ENCODE measurements at places on chromosomes 3 and 15. TPM values are rescaled to one million over a fixed set of nuclear protein-coding genes. Genes with fewer than 3 reads are reported as not detected.
A peak's percentile ranks its signal among the peaks of the same experiment; 100 is the strongest.

DNA sequence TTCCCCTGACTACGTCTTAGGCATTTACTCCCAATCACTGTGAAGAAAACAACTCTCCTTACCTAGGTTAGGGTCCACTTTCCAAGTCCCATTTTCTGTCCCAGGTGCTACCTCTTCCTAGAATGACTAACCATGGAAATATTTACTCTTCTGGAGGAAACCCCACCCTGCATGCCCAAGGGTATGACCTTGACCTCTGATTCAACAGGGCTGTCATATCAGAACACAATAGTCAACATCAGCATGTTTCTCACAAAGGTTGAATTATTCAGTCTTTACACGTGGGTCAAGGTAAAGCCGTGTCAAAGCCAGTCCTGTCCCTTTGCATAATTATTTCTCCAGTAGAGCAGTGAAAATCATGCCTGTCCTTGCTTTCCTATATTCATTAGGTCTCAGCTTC lies 4.3 kb upstream of the FRMD5 start:
- peaks cover 41% of the 10 kb centered on the region for H3K27me3 ChIP-seq
- no peak for DNase-seq
- H3K4me1 ChIP-seq, result peaks cover 6% of the 10 kb centered on the region
- no peak overlapping the region for H3K4me3 ChIP-seq
- H3K27ac ChIP-seq, result no peak overlapping the region
- no peaks in the 10 kb centered on the region for H3K36me3 ChIP-seq

DNA sequence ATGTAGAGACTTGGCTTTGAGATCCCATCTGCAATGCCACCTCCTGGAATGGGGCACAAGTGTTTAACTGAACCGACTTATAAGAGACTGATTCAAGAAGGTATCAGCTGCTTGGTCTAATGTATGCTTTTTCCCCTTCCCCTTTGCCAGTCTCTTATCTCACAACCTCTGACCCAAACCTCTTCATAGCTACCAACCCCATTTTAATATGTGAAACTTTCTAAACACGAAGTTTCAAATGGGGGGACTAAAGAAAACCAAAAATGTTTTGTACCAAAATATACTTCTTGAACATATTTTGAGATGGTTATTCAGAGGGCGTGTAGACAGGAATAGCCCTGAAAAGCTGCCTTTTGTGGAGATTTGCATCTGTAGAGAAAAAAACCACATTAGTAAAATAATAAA lies 73.1 kb downstream of the OXSM start:
- H3K4me3 ChIP-seq, result no peak overlapping the region
- H3K4me1 ChIP-seq, result no peaks in the 10 kb centered on the region
- H3K27ac ChIP-seq, result no peak overlapping the region
- DNase-seq, result no peak

DNA sequence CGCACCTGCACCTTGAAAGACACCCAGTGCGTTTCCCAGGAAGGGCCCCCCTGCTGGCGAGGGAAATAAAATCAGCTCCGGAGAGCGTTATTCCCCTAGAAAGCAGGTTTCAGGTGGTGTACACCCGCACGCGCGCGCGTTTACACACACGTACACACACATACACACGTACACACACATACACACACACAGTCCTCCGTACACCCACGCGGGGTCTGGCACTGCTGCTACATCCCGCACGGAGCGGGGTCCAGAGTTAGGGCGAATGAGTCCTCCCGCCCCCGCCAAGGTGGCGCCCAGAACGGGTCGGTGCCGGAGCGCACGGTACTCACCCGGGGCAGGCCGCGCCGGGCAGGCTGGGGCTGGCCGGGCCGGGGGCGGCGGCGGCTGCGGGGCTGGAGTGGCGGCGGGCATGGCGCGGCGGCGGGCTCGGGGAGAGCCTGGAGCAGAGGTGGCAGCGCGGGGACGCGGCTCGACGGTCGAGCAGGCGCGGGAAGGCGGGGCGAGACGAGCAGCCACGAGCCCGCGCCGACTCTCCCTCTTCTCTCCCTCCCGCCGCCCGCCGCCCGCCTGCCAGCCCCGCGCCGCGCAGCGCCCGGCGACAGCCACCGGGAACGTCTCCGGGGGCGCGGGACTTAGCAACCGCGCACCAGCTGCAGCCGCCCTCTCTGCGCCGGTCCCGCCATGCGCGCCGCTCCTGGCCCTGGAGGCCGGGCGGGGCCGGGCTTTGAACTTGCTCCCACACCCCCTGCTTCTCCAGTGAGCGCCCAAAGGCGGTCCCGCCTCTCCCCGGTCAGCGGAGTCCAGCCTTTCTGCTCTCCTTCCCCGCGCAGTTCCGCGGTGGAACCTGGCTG lies at the start of gene DCLK3:
Gene DCLK3, minus strand, starts transcription at position 704 of the 854 bp plus-strand sequence. Its CDS starts 290 bp downstream, at position 414.
- H3K4me1 ChIP-seq, result peaks cover 4% of the 10 kb centered on the region
- H3K36me3 ChIP-seq, result no peaks in the 10 kb centered on the region
- peaks cover 69% of the 10 kb centered on the region for H3K27me3 ChIP-seq
- peak; percentile 31 for DNase-seq

DNA sequence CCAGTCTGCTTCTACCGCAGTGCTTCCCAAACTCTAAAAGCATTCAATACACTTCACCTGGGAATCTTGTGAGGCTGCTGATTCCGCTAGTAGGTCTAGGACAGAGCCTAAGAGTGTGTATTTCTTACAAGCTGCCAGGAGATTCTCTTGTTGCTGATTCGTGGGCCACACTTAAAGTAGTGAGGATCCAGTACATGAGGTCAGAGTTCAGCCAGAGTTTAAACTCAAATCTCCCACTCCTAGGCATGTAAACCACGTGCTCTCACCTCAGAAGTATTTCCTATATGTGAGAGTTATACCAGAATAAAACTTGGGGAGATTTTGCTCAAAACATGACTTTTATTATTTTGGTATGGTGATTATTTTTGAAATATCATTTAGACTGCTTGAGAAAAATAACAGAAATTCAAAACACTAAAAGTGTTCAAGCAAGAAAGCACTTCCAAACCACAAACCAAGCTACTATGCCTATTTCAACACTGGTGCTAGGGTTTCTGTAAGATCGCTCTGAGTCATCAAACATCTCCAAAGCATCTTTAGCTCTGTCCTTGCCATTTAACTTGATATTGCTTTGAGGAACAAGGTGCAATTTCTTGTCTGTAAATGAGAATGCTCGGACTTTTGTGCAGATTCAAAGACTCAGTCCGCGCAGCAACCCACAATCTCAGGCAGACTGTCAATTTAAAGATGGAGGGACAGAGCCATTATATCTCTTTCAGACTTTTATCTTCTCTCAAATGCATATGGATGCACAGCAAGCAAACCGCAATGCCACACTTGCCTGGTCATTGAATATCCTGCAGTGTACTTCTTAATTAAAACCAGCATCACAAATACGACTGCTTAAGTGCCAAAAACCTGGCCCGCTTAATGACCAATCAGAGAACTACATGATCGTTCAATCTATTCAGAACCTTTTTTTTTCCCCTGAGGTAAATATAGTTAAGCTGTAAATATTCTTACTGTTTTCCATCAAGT lies 59.8 kb downstream of the AGTR1 start:
- H3K36me3 ChIP-seq, result no peaks in the 10 kb centered on the region
- no peak overlapping the region for H3K4me3 ChIP-seq
- H3K27ac ChIP-seq, result no peak overlapping the region
- H3K4me1 ChIP-seq, result no peaks in the 10 kb centered on the region
- H3K27me3 ChIP-seq, result no peaks in the 10 kb centered on the region

GRCh38 chr15:52252781-52253180 lies 42.8 kb downstream of the MYO5C start:
- peaks cover 18% of the 10 kb centered on the region for H3K4me1 ChIP-seq
- no peaks in the 10 kb centered on the region for H3K36me3 ChIP-seq
- no peak overlapping the region for H3K4me3 ChIP-seq
- peaks cover under 1% of the 10 kb centered on the region for H3K27me3 ChIP-seq
- DNase-seq, result no peak

DNA sequence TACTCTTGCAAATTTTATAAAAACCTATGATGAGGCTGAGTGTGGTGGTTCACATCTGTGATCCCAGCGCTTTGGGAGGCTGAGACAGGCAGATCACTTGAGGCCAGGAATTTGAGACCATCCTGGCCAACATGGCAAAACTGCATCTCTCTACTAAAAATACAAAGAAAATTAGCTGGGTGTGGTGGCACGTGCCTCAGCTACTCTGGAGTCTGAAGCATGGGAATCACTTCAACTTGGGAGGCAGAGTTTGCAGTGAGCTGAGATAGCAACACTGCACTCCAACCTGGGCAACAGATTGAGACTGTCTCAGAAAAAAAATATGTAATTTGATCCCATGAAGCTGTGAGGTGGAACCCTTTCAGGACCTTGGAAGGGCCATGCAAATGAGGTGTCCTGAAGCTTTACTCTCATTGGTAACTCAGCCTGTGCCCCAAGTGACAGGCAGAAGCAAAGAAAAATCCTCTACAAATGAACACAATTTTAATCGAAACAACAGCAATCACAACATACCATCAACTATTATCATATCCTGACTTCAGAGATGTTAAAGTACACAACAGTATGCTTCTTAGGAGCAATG lies 84.6 kb upstream of the CDV3 start:
- peaks cover 58% of the 10 kb centered on the region for H3K4me1 ChIP-seq
- no peak overlapping the region for H3K4me3 ChIP-seq
- H3K27ac ChIP-seq, result no peak overlapping the region

GRCh38 chr3:73479325-73479724 lies 145.4 kb downstream of the PDZRN3 start:
- peaks cover 5% of the 10 kb centered on the region for H3K27me3 ChIP-seq
- DNase-seq, result no peak
- no peak overlapping the region for H3K27ac ChIP-seq
- no peak overlapping the region for H3K4me3 ChIP-seq

DNA sequence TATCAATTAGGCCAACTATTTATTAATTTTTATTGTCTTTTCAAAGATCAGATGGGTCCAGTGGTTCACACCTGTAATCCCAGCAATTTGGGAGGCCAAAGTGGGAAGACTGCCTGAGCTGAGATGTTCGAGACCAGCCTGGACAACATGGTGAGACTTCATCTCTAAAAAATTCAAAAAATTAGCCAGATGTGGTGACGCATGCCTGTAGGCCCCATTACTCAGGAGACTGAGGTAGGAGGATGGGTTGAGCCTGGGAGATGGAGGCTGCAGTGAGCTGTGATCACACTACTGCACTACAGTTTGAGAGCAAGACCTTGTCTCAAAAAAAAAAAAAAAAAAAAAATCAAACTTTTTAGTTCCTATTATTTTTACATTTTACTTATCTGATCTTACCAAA lies 8.2 kb downstream of the AP3S2 start:
- peaks cover 13% of the 10 kb centered on the region for H3K36me3 ChIP-seq
- H3K4me3 ChIP-seq, result no peak overlapping the region
- no peak overlapping the region for H3K27ac ChIP-seq
- no peak for DNase-seq
- no peaks in the 10 kb centered on the region for H3K27me3 ChIP-seq
- peaks cover 3% of the 10 kb centered on the region for H3K4me1 ChIP-seq

DNA sequence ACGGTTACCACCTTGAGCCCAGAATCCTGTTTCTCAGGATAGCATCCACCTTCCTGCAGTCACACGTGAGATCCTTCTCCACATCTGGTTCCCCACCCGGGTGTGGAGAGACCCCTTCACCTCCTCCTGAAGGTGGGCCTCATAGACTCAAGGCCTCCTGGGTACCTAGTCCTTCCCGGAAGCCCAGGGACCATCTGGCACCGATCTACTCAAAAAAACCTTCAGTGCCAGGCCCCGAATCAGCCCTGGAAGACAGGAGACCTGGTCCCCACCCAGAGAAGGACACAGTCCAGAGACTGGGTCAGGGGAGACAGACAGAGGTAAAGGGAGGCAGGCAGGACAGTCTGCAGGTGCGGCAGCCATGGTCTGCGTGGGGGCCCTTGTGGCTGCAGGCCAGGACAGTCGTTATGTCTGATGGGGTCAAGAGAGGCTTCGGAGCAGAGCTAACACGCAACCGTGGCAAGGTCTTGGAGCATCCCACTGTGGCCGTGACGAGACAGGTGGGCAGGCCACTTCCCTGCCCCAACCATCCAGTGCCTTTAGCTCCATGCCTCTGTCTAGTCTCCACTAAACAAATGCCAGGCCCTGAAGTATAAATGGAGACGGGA lies 112.2 kb upstream of the ABHD17C start:
- H3K36me3 ChIP-seq, result no peaks in the 10 kb centered on the region
- no peak overlapping the region for H3K4me3 ChIP-seq
- H3K4me1 ChIP-seq, result peaks cover 2% of the 10 kb centered on the region

DNA sequence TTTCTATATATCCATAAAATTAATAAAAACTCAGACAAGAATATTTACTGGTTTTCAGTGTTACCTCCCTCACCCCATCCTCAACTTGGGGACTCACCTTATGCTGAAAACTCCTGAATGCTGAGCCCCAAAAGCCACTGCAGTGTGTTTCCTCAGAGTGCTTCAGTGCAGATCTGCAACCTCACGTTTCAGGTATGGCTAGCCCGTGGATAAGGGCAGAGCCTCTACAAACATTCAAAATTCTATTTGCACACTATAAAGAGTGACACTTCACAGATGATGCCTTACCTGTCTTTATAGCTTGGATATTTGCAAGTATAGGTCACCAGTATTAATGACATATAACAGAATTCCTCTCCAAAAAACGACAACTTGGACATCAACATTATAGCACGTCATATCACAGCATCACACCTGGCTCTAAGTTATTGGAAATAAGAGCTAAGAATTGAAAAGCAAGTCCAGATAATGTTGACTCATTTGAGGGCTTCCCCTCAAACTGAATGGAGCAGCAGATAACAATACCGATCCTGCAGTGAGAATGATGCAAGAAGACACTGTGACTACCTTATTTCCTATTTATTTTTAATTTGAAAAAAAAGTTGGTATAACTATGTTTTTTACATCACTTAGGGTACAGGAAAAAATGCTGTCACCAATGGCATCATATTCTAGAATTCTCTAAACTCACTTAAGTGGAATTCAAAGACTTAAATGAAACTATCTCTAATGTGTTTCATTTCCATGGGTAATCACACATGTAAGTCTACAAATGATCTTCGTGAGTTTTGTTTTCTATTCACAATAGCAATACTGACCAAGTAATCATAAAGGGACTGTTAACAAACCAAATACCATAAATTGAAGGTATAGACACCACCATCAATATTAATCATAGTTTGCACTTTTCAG lies 40.7 kb upstream of the RSL24D1 start:
- H3K4me3 ChIP-seq, result peak overlapping the region; percentile 60
- no peak for DNase-seq
- H3K4me1 ChIP-seq, result peaks cover 69% of the 10 kb centered on the region
- H3K27ac ChIP-seq, result peak overlapping the region; percentile 89

The FSIP1 gene
- 0.36 TPM for total RNA-seq

The HES1 gene
- total RNA-seq, result not detected

The SLC51B gene
- not detected for total RNA-seq

The AGBL1 gene
- total RNA-seq, result not detected

The CRYGS gene
- total RNA-seq, result 2.6 TPM

The CORO2B gene
- total RNA-seq, result not detected

The FMN1 gene
- total RNA-seq, result 0.07 TPM

The FBLN2 gene
- 8.4 TPM for total RNA-seq

The SLC24A5 gene
- not detected for total RNA-seq

The AADACL2 gene
- total RNA-seq, result not detected

The KNG1 gene
- not detected for total RNA-seq

The LRRC2 gene
- total RNA-seq, result not detected

The LMAN1L gene
- total RNA-seq, result not detected

The GOLGA8R gene
- total RNA-seq, result 2.8 TPM
